Hematopoietic multipotent progenitor cell treated with erythropoietin and hydrocortisone succinate and interleukin-3 and kit ligand, for 15 days (in vitro differentiated cells): ENCODE measurements at places on chromosomes 5 and 9.

GRCh38 chr5:71924980-71925379 is 182.3 kb upstream of the MAP1B start:
- DNase-seq = no peak

- no peak for DNase-seq
Measured at GRCh38 chr5:173501922-173502321, 114.5 kb downstream of the BOD1 start.

GRCh38 chr5:175681045-175681967 is 23.4 kb downstream of the HRH2 start:
- no peak for DNase-seq

DNA sequence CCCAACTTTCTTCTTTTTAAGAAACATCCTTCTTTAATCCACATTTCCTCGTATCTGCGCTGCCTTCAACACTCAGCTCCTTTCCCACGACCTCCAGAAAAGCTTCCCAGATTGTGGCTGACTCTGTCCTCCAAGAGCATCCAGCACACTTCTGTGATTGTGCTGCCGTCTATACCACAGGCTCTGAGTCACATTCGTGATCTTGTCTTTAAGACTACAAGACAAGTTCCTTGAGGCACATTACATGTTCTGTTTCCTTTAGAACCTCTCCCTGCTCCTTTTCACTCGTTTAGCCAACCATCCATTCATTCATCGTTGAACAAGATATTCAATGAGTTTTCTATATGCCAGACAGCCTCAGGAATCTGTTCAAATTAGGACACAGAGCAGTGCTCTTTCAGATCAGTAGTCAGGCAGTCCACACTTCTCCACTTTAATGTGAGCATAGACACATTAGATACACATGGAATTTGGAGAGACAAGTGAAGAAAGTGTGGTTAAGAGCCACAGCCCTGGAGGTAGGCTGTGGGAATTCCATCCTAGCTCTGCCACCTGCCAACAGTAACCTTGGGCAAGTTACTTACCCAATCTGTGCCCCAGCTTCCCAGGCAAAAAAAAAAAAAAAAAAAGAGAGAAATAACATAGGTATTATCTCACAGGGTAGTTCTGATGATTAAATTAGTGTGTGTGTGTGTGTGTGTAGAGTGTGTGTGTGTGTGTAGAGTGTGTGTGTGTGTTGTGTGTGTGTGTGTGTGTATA is 18.9 kb downstream of the WHRN start:
- no peak for DNase-seq

GRCh38 chr9:5445886-5446285 is 4.5 kb upstream of the CD274 start:
- no peak for DNase-seq

GRCh38 chr5:130400091-130400490 is 495.8 kb downstream of the CHSY3 start:
- DNase-seq = no peak

- no peak for DNase-seq
Measured at GRCh38 chr9:117882171-117882570, 178.0 kb downstream of the TLR4 start.

- no peak for DNase-seq
Measured at GRCh38 chr9:19216466-19216865, 14.0 kb upstream of the DENND4C start.

DNA sequence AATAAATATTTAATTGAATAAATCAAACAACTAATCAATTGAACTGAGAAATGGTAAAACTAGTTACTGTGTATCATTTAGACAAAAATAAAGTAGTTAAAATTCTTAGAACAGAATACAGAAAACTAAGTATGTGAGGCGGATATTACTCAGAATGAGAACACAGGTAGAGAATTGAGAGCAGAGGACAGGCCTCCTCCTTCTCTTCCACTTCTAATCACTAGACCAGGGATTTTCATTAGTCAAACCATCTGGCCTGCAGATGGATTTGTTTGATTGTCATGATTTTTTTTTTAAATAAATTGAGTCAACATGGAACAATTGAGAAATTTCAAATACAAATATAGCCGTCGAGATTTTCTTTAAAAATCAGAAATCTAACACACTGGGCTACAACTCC is 198.6 kb upstream of the HMHB1 start:
- no peak for DNase-seq

- DNase-seq = no peak
Measured at GRCh38 chr5:12848709-12849108, 944.5 kb upstream of the CTNND2 start.

- no peak for DNase-seq
Measured at GRCh38 chr5:107274571-107274970, 396.2 kb downstream of the EFNA5 start.

GRCh38 chr5:34998058-34998789 is 49.5 kb downstream of the AGXT2 start:
- DNase-seq = no peak

DNA sequence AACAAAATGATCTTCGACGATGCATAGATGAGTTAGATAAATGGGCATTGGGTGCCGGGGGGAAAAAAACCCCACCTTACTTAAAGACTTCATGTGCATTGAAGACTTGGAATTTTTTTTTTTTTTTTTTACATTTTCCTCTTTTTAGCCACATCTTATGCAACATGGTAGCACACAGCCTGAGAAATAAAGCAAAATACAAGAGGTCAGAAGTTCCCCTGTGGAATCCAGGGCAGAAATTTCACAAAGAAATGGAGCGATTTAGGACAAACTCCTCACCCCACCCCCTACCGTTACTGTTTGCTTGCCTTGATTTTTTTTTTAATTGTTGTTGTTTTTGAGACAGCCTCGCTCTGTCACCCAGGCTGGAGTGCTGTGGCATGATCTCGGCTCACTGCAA is 153.2 kb downstream of the GOLPH3 start:
- no peak for DNase-seq

- no peak for DNase-seq
Measured at GRCh38 chr5:143446535-143447226, 43.2 kb upstream of the NR3C1 start.

GRCh38 chr9:105690742-105691141 is 3.6 kb upstream of the TMEM38B start:
- DNase-seq = no peak

- no peak for DNase-seq
Measured at GRCh38 chr5:128099944-128100343, 16.4 kb downstream of the SLC12A2 start.

DNA sequence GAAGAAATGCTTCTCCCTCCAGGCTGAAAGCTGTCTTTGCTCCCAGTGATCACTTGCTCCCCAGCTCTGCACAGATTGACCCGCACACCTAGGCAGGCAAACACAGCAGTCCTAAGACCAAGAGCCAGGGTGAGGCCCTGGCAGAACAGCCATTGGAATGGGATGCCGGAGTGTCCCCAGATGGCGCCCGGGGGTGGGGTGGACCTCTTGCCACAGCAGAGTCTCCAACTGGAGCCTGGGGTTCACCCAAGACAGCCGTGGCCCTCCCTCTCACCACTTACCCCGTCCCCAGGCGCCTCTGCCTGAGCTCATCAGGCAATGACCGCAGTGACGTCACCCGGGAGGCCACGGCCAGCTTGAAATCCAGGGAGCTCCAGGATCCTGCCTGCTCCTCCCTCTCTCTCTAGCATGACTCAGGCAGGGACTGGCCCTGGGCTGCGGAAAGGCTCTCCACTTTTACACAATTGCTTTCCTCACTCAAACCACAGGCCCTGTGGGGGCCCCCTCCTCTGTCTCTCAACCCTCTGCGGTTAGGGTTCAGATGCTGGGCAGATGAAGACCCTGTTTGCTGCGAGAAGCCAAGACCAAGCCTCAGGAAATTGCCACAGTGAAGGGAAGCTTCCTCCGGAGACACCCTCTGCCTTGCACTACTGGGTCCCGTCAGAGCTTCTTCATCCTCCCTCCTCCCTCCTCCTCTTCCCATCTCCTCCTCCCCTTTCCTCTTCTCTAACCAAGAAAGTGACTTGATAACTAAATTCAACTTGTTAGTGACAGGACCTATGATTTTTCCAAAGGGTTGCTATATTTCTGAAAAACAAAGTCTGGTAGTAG is 24.3 kb upstream of the PTGES start:
- no peak for DNase-seq

DNA sequence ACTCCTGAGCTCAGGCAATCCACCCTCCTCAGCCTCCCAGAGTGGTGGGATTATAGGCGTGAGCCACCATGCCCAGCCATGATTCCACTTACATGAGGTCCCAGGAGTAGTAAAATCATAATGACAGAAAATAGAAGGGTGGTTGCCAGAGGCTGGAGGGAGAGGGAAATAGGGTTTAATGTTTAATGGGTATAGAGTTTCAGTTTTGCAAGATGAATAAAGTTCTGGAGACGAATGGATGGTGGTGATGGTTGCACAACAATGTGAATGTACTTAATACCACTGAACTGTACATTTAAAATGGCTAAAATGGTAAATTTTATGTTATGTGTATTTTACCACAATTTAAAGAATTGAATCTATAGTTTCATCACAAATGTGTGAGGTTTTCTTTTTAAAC is 146.5 kb upstream of the ABCA1 start:
- no peak for DNase-seq

DNA sequence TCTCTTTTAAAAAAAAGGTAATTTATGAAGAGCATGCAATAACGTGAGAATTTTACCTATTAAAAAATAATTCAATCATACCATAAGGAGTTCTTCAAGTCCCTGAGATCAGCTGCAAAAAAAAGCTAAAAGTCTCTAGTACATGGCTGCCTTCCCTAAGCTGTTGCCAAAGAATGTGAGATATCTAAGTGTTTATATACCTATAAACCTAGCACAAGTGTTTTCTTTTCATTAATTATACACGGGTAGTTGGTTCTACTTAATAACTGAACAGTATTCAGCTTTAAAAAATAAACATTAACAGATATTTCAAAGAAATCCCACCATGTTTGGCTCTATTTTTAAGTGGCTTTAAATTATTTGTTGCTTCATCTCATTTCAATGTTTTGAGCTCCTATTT is 25.9 kb downstream of the FNBP1 start:
- DNase-seq = no peak

GRCh38 chr9:79689576-79689975 is 117.8 kb downstream of the TLE4 start:
- no peak for DNase-seq

DNA sequence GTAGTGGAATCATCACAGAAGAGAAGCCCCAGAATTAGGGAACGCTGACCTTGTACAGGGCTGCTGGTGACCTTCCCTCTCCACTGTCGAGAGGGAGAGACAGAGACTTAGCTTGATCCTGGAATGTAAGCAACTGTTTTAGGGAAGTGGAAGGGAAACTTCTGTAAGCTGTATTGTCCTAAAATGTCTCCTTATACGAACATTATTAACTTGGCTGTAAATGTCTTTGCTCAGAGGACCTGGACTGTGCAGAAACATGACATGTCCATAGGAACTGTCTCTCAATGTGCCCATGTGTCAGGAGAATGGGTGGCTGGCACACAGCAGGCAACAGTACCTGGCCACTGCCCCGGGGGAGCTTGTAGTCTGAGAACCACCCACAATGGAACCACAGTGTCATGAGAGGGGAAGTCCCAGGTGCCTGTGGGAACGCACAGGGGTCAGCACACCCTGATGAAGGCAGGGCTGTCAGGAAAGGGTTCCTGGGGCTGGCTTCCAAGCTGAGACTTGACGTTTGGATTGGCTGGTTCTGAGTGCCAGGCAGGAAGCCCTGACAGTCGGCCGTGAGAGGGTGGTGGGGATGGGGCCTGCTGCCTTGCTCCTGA is 34.0 kb downstream of the DAP start:
- DNase-seq = no peak

- DNase-seq = no peak
Measured at GRCh38 chr5:180470361-180470760, 23.8 kb upstream of the CNOT6 start.

GRCh38 chr5:96279801-96280542 is 153.1 kb downstream of the PCSK1 start:
- no peak for DNase-seq

DNA sequence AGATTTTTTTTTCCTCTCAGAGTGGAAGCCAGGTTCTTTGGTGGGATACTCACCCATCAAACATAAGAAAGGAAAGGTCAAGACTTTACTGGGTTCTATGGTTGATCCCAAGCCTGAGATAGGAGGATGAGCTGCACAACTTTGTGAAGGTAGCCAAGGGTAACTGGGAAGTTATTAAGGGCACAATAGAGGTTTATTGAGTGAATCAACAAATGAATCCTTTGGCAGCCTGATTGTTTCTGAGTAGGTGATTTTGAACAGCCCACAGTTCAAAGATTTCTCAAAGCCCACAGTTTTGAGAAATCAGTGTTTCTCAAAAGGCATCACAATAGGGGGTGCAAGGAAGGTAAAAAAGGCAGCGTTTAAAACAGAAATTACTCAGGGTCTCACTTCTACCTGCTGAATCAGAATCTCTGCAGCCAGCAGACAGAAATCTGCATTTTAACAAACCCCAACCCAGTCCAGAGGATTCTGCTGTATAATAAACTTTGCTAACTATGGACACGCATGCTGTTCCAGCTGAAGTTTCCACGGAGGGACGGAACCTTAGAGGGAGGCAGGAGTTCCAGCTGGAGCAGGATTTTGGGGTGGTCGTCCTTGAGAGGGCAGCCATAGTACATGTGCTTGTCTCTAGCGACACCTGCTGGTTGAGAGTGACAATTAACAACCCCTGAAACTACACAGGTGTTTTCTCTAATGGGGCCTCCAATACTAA is 32.7 kb upstream of the FSD1L start:
- DNase-seq = peak; percentile 75

DNA sequence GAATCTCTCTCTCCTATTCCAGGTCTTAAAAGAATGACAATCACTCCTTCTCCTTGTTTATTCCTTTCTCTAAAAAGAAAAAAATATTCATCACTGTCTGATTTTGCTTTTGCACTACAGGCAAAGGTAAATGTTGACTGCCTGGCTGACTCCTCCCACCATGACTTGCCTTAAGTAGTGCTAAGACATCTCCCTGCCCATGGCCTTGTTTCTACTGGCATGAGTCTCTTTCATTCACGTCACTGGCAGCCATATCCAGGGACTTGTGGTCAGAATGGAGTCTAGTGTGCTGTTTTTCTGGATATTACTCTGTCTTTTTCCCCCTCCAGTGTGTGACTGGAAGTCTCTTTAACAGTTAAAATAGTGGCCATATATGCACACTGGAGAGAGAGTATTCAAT is 522.9 kb upstream of the DAB2 start:
- no peak for DNase-seq

GRCh38 chr5:16855485-16855884 is 80.6 kb downstream of the MYO10 start:
- DNase-seq = no peak
